CD4-positive, alpha-beta T cell treated with Interferon gamma for 1 hour (primary cell): ENCODE measurements at places on chromosomes 1 and 21.
A peak's percentile ranks its signal among the peaks of the same experiment; 100 is the strongest.

DNA sequence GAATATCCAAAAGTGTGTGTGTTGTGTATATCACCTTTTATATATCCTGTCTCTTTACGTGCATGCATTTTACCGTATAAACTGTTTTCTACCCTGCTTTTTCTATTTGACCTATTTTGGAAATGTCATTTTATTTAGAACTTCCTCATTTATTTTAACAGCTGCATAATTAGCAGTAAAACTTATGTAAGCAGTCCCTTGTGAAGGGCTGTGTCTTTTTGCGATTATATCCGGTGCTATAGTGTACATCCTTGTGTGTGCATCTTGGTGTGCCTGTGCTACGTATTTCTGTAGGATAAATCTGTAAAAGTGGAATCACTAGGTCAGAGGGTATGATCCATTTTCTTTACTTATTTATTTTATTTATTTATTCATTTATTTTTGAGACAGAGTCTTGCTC, 7.2 kb downstream of the LGALS8 start:
- no peak for DNase-seq

GRCh38 chr1:247998811-247999210, 14.6 kb upstream of the OR2L5 start:
- DNase-seq, result no peak

GRCh38 chr1:25700626-25701025, 84.0 kb downstream of the MAN1C1 start:
- no peak for DNase-seq

DNA sequence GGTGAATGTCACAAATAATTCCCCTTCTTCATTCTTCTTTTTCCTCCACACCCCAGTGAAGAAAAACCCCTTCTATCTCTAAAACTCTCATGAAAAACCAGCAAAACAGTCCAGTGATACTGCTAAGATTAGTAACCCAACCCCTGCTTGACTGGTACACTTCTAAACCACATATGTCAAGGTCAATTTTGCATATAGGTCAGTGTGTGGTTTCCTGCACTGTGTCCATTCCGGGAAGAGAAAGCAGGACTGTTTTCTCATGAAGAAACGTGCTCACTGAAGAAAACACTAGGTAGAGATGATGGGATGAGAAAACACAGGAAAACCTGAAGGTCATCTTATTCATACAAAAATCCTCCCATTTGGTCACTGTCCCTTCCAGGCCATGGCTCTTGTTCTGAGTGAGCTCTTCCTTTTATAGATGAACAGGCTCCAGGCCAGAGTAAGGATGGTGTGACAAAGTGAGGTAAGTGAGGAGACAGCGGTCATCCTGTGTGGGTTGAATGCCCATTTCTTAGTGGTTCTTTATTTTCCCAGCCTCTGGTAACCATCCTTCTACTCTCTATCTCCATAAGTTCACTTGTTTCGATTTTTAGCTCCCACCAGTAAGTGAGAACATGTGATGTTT, 122.7 kb downstream of the FASLG start:
- no peak for DNase-seq

DNA sequence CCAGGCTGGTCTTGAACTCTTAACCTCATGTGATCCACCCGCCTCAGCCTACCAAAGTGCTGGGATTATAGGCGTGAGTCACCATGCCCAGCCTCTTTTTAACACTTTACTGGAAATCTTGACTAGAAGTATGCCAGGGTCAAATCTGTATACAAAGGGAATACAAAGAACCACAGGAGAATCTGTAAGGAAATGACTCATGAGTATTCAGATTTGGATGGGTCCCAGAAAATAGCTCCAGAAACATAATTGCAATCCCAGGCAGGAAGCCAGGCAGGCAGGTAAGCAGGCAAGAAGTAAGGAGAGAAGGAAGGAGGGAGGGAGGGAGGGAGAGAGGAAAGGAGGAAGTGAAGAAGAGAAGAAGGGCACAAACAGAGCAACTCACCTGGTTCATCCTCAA, 22.8 kb upstream of the TIAM1 start:
- no peak for DNase-seq

DNA sequence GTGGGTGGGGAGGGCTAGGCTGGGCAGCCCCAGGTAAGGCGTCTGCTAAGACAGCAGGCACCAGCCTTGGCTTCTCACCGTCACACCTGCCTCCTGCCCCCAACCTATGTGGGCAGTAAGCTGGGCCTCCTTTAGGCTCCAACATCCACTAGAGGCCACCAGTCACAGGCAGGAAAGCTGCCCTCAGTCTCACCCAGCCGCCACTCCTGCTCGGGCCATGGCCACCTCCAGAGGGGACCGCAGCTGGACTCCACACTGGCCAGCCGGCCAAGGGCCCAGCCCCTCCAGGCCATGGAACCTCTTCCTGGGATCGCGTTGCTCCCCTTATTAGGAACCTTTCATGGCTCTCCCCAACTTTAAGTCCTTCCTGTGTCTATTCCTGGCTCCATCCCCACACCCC, 74.5 kb downstream of the MRPL37 start:
- DNase-seq, result no peak

- DNase-seq, result no peak
Measured at GRCh38 chr1:221039616-221040015, 160.4 kb downstream of the HLX start.

- DNase-seq, result no peak
Measured at GRCh38 chr1:156673387-156674121, 3.7 kb downstream of the NES start.

- DNase-seq, result no peak
Measured at GRCh38 chr1:25504706-25505595, 38.5 kb upstream of the LDLRAP1 start.

DNA sequence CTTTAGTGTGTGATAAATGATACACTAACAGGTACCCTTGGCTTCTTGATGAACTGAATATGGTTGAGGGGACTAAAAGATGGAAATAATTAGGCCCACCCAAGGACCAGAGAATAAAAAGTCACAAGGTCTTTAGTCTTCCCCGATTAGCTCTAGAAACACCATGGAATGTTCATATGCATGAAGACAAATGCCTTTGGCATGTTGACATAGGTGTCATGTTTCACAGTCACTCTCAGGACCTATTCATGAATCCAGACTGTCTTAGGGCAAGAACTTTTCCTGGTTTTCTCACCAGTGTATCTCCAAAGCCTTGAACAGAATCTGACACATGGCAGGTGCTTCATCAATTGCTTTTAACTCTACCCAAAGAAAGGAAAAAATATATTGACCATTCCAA, 412.8 kb downstream of the AJAP1 start:
- no peak for DNase-seq

DNA sequence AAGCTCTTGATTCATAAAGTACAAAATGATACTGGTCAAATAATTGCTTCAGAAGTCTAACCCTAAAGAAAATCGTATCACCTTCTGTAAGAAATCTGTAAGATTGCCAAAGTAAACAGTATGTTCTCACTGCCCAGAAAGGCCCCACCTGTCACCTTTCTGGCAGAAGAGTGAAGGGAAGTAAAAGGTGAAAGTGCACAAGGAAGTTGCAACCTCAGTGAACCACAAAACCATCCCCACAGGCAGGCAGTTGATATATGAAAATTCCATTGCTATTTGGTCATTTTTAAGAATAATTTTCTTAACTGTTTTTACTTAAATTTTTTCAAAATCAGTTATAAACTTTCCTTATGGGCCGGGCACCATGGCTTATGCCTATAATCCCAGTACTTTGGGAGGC, 48.5 kb upstream of the FBXO28 start:
- no peak for DNase-seq

DNA sequence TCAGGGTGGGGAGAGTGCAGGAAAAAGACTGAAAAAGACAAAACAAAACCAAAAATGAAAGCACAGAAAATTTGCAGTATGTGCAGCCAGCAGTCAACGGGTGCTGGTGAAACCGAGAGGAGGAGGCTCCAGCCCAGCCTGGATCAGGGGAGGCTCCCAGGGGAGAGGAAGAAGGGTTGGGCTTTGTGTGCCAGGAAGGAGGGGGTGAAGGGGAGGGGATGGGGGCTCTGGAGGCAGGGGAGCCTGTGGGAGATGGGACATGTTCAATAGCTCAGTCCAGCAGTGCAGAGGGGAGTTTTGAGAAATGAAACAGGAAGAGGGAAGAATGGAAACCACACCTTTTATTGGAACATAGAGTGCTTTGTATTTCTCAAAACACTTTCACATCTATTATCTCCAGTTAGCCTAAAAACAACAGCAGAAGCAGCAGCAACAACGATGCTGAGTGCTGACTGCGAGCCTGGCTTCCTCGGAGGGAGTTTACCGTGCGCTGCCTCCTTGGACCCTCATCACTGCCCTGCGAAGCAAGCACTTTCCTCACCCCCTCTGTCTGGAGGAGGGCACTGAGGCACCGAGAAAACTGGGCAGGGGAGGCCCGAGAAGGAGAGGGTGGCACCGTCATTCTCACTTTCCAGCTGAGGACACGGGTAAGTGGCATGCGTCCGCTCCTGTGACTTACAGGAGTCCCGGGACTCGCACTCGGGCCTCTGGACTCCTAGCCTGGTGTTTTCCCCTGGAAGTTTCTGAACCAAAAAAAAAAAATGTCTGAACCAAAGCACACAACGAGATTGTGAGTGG, 62.9 kb downstream of the MDM4 start:
- no peak for DNase-seq

DNA sequence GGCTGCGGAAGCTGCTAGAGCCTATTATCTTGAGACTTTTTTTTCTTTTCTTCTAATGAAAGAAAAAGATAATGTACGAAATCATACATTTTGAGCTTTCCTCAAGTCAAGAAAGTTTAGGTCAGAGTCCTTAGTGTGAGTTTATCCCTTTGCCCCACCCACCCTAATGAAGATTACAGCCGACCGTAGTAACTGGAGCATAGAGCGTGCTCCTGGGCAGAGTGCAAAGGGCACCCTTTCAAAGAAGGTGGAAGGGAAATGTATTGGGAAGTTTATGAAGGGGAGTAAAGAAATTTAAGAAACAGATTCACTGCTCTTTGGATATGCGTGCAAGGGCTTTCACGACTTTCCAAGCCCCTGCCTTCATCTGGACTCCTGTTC, 17.2 kb downstream of the GNG12 start:
- DNase-seq, result no peak

- DNase-seq, result no peak
Measured at GRCh38 chr1:230350208-230350921, 75.8 kb downstream of the PGBD5 start.

DNA sequence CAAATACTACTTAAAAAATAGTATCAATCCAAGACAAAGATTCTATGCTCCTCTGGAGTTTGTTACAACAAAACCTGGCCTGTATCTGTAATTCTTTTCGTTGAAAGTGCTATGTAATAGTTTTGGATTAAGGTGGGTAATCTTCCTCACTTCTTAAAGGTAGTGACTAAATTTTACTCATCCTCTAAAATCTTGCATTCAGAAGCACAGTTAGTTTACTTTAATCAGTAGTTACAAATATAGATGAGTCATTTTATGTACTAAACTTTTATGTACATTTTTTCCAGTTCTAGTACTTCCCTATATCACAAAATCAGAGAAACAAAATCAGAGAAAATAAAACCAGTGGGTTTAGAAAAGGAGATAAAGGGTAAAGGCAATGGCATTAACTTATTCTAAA, 51.3 kb downstream of the ZNHIT6 start:
- no peak for DNase-seq

DNA sequence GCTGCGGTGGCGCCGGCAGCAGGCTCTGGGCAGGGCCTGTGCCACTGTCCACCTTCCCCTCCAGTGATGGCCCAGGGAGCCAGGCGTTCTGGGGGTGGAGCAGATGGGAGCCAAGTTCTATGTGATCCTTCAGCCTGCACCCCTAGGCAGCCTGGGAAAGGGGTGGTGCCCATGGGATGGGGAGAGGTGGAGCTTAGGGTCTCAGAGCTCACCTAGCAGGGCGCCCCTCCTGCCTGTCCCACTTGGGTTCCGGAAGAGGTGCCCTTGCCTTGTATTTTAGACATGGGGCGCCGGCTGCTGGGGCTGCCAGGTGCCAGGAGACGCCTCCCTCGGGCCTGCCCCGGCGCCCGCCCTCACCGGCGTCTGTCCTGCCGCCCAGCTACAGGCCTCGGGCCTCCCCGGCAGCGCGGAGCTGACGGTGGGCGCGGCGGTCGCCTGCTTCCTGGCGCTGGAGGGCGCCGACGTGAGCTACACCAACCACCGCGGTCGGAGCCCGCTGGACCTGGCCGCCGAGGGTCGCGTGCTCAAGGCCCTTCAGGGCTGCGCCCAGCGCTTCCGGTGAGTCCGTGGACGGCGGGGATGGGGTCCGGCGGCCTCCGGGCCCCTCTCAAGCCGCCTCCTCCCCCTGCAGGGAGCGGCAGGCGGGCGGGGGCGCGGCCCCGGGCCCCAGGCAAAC, 3.1 kb upstream of the MMP23B start:
- DNase-seq, result peak; percentile 43

- DNase-seq, result no peak
Measured at GRCh38 chr1:247337250-247337746, 5.6 kb upstream of the ZNF496 start.

DNA sequence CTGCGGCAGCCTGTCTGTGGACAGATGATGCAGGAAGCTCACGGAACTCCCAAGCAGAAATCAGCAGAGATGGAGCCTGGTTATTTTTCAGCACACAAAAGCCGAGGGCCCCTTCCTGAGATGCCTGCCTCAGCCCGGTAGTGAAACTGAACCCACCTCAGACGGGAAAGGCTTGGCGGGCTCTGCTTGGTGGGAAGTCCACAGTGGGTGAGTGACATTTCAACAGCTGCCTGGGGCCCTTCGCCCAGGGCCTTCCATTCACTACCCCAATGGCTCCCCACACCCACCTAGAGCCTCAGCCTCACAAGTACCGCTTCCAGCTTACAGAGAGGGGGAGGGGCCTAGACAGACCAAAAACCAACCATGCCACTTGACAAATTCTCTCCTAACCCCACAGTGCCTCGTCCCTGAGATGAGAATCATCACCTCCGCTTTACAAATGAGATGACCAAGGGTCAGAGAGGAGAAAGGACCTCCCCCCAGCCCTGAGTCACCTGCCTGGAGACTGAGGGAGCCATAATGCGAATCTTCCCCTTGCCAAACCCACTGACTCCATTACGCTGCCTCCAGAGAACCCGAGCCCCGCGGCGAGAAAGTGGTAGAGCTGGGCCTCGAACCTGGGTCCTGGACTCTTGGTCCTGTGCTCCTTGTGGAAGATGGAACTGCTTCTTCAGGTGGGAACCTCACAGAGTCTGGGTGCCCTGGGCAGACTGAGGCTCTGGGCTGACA, 3.4 kb upstream of the ECE1 start:
- DNase-seq, result peak; percentile 68

- no peak for DNase-seq
Measured at GRCh38 chr21:42672699-42673458, 19.5 kb downstream of the PDE9A start.

DNA sequence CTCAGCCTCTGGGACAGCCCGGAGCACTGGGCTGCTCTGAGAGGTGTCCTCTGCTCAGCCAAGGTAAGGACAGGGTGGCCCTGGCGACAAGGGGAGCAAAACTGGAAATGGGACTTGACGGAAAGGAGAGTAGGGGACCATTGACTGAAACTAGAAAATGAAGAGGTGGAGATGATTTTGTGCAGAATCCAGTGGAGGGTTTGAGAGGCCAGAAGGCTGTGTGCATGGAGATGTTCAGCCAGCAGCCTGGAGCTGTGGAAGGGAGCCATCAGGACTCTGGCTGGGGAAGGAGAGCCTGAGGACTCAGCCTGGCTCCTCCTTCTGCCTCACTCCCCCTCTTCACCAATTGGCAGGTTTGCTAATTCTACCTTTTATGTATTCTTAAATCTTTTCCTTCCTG, 114.2 kb downstream of the EDEM3 start:
- no peak for DNase-seq
